ENCODE measurements at places on chromosomes 7 and 10.

- no peak for DNase-seq
These were observed 480.8 kb downstream of the RPS24 start for GRCh38 chr10:78514459-78514858.

DNA sequence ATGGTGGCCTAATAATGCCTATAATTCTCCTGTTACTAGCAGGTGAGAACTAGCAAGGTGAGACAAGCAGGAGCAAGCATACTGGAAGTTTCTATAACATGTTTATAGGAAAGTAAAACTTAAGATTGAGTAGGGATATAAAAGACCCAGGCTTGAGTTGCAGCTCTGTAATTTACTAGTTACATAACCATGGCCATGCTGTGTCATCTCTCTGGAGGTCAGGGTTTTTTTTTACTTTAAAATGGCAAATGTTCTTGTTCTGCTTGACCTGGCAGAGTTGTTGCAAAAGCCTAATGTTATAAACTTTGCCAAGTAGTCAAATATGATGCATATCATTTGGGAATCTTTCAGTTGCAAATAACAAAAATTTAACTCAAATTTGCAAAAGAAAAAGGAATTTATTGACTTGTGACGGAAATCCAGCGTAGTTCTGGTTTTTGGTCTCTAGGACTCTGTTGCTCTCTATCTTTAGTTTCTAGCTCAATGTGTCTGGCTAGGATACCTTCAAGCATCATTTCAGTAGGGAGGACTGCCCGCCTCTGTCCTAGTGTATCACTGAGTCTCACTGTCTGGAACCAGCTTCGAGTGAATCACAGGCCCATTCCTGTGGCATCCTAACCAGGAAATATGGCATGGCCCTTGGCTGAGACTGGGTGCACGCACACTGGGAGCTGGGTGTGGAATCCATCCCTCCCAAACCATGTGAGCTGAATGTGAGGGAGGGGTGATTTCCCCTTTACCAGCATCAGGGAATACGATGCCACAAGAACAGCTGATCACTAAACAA is 67.9 kb downstream of the ADAM22 start:
- no peak for DNase-seq

DNA sequence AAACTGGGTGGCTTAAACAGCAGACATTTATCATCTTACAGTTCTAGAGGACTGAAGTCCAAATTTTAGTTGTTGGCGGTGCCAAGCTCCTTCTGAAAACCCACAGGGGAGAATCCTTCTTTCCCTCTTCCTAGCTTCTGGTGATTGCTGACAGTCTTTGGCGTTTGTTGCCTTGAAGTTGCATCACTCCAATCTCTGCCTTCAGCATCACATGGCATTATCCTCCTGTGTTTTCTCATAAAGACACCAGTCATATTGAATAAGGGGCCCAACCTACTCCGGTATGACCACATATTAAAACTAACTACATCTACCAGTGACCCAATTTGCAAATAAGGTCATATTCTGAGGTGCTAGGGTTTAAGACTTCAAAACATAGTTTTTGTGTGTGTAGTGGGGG is 472.1 kb upstream of the IGFBP3 start:
- no peak for DNase-seq

DNA sequence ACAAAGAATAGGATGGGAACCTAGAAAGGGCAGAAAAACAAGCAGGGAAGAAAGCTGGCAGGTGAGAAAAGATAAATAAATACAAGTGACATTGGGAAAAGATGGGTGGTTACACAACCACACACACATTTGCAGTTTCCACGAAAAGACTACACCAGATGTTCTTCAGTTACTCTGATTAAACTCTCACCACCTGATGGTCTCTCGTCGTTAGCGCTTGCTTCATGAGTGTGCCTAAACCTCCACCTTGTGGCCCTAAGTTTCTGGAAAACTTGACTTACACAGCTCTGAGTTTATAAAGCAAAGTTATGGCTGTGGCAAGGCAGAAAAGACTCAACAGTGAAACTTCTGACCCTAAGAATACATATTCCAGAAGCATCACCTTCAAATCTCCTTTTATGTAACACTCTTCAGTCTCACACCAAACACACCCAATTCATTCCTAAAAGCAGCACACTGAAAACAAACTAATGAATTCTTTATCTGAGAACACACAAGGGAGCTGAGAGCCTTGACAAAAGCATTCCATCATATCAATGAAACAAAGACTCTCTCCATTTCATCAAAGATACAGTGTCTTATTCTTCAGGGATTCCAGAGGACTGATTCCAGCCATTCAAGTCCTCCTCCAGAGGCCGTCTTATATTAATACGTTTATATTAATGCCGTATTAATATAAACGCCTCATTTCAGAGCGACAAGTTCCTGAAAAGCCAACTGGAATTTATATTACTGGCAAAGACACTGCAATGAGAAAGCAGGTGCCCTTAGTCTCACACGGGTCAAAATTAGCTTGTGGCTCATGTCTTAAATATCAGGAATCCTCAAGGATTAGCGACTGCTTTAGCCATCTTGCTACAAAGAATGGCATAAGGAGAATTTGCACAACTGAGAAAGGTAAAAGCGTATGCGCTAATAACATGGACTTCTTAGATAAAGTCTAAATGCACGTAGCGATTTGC is 77.6 kb downstream of the RNF216 start:
- DNase-seq: no peak

DNA sequence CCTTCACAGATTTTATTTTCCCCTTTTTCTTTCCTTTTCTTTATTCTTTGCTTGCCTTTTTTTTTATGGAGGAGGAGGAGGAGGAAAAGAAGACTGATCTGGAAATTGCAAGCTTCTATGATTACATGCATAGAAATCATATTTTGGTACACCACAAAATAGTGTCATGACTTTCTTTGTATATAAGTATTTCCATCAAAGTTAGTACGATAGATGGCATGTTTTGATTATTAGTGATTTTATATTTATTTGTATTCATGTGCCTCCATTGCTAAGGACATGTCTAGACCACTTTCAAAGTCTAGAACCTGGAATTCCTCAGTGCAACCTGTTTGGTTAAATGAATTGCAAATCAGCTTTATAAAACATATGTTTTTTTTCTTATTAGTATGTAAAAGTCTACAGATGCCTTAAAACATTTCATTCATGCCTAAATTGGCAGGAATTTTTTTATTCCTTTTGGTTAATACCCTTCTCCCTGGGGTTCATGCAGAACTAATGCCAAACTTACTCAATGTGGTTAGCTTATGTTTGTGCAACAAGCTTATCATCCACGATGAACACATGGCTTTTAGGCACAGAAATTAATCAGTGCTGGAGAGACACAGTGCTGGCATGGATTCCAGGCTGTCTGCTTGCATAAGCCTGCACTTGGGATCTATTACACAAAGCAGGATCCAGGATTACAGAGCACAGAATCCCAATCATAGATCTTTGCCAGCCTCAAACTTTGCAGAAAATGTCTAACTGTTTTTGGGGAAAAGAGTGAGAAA is 213.1 kb downstream of the CHRM2 start:
- DNase-seq: no peak

GRCh38 chr7:46011501-46011900 is 90.4 kb upstream of the IGFBP3 start:
- no peak for DNase-seq

DNA sequence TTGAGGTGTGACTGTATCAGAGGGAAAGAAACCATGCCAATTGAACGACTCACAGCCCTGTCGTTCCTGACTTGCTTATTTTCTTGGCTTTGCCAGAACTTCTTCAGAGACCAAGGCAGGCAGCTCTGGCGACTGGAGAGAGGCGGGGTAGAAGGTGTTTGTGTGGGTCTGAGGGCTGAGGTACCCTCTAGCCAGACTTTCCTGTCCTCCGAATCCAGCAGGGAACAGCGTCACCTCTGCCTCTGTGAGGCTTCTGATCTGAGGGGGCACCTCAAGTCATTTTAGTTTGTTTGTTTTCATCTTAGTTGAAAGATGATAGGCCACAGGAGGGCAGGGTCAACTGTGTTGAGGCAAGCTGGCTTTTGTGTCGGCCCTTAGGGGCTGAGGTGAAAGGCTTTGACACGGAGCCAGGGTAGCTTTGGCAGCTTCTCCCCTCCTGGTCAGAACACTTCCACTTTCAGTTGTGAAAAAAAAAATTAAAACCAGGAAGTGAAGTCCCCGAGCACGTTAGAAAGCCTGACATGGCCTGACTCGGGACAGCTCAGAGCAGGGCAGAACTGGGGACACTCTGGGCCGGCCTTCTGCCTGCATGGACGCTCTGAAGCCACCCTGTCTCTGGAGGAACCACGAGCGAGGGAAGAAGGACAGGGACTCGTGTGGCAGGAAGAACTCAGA is 1.9 kb downstream of the ACSL5 start:
- DNase-seq: no peak

DNA sequence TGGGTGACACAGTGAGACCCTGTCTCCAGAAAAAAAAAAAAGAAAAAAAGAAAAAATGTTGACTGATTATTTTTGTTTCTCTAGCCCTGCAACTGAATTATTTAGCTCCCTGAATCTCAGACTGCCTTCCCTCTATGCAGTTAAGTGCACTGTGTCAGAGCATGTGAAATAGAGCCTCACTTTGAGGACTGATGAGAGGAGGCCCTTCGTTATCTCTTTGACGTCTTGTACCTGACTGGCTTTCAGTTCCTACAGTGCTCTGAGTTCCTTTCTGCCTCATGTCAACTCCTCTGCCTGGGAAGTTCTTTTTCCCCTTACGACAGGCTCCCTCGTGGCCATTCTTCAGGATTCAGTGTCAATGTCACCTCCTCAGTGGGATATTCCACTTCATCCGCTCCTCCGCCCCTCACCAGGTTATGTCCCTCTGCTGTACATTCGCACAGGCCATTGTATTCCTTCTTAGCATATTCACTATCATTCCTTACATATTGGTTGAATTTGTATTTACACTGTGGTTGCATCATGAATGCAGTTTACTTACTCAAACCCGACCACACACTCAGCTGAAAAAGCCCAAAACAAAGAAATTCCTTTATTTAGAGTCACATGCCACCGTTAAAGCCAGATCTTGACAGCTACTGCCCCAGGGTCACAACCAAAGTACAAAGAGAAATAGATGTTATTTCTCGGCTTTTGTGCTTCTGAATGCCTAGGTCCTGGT is 18.1 kb upstream of the CAMK2G start:
- DNase-seq: no peak

DNA sequence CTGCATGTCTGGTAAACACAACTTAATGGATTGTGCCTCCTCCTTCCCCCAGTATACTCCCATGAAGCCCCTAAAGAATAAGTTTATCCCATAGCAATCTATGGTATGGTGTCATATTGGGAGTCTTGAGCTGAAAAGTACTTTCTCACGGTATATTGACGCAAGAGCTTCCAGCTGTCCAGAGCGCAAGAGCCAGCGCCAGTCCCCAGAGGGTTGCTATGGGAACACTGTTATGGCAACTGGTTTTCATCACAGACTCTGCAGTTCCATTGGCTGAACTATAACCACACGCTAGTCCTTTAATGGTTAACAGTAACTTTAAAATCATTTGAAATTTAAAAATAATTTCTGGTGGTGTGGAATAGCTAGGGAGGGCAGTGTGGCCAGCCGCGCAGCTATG is 46.9 kb downstream of the PRPF18 start:
- no peak for DNase-seq

- no peak for DNase-seq
These were observed 104.1 kb upstream of the FERD3L start for GRCh38 chr7:19249281-19249680.

DNA sequence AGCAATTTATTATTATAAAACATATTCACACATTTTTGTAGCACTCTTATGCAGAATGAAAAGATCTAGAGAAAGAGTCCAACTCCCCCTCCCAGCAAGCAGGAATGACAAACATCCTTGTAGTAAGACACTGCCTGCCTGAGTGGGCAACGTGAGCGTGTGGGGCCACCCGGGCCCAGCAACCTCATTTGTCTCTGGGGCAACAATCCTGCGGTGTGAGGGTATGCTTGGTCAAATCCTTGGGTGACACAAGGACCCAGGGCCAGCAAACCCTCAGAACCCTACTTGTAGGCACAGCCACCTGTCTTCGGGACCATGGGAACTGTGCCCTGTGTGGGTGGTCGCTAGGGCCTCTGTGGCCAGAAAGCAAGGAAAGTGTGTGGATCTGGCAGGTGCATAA is 10.7 kb downstream of the RHEB start:
- DNase-seq: no peak

DNA sequence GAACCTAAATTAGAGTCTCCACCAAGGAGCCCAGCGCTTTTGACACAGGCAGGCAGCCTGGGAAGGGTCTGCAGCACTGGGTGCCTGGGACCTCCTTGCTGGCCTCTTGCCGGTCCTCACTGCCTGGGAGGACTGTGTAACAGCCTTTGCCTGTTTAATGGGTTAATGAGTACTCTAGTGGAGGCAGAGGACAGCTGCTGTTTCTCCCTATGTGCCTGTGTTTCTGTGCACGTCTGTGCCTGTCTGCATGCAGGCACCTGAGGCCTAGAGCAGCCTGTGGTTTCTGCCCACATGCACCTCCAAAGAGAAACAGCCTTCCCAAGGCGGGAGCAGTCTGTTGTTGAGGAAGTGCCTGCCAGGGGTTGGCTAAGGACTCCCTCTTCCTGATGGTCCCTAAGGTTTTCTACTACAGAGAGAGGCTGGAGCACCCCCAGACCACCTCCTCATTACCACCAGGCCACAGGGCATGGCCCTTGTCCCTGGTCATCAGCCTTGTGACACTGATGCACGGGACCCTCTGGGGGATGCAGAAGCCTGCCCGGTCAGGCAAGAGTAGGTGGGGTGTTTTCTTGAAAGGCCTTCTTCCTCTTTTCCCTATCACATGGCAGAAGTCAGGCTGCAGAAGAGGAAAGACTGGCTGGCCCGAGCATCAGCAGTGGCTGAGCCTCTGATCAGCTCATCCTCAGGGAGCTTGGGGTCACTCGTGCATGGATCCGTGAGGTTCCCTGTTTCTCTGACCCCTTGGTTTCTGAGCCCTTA is 14.2 kb downstream of the SLC29A3 start:
- DNase-seq: no peak

GRCh38 chr7:46784732-46785131 is 797.2 kb downstream of the TNS3 start:
- no peak for DNase-seq

DNA sequence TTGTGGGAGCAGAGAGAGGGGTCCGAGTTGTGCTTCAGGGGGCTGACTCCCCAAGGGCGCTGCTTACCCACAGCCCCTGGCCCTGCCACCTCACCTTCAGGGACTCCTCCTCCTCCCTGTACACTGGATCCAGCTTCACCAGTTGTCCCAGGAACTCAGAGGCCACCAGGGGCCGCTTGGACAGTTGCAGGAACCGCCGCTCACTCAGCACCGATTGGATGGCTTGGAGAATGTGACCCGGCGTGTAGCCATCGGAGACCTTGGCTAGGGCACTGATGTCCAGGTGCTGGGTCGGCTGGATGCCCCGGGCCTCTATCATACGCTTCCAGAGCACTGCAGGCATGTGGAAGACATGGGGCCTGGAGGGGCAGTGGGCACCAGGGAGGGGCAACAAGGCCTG is 4.5 kb upstream of the ASB10 start:
- DNase-seq: no peak

GRCh38 chr7:101218236-101219125 is 516 bp downstream of the ZNHIT1 start:
- DNase-seq: no peak

GRCh38 chr7:133310232-133310862 is 57.5 kb downstream of the EXOC4 start:
- DNase-seq: no peak

Measured in NCI-H446 treated with DMSO at 0.1 percent for 48 hours (cell line).